ENCODE measurements at places on chromosomes 2 and 18.

- no peak for DNase-seq
Observed at GRCh38 chr2:25917832-25918231, 39.5 kb upstream of the ASXL2 start.

DNA sequence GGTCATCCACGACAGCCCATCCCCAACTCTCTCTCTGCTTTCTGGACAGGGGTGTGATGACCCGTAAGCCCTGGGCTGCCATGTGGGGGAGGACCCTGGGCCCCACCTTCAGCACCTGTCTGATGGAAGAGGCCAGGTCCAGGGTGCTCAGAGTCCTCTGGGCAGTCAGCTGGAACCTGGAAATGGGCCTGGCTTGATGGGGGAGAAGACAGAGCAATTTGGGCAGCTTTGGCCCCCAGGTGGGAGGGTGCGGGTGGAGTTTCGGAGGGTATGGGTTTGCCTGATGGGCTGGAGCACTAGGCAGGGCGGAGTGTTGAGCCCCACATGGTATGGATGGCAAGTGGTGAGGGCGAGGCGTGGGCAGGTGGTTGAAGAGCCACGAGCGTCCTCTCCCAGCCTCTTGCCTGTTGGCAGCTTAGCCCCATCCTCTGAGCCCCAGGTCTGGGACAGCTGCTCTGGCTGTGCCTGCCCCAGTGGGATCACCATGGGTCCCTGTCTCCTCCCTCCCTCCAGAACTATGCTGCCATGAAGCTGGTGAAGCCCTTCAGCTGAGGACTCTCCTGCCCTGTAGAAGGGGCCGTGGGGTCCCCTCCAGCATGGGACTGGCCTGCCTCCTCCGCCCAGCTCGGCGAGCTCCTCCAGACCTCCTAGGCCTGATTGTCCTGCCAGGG lies 232.7 kb downstream of the DYSF start:
- DNase-seq, result no peak

- no peak for DNase-seq
Observed at GRCh38 chr18:61569176-61569892, 236.1 kb downstream of the CDH20 start.

GRCh38 chr2:237198164-237198855 lies 112.6 kb downstream of the COPS8 start:
- DNase-seq, result no peak

DNA sequence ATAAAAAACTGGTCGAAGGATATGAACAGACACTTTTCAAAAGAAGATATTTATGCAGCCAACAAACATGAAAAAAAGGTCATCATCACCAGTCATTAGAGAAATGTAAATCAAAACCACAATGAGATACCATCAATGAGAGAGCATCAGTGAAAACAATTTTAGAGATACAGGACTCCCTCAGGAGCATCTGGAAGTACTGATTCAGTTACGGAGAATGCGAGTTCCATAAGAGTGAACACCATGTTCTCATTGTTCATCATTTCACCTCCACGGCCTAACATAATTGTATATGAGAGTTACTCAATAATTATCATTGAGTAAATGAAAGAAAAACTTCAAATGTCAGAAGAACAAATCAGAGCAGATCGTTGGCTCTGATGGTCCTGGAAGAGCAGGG lies 140.9 kb upstream of the TANK start:
- DNase-seq, result no peak

DNA sequence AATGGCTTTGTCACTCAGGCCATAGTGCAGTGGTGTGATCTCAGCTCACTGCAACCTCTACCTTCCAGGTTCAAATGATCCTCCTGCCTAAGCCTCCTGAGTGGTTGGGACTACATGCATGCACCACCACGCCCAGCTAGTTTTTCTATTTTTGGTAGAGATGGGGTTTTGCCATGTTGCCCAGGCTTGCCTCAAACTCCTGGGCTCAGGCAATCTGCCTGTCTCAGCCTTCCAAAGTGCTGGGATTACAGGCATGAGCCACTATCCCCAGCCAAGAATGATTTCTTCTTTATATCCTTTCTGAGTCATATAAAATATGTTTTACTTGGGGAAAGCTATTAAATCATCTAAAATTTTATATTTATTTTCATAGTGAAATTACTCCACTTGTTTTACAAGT lies 61.3 kb downstream of the CYBRD1 start:
- DNase-seq, result no peak

DNA sequence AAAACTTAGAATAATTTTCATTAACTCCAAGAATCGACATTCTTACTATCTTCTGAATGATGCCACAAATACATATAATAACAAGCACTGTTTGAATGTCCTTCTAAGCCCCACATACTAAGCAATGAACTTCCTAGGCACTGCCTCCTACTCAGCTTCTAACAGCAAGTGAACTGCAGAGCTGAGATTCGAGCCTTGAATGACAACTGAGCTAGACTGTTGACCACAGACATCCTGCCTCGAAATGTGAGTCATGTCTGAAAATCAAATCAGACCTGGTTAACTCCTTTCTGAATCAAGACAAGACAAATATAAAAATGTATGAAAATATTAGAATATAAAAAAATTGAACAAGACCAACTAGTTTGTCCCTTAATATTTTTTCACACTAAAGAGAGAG lies 108.1 kb downstream of the MYT1L start:
- DNase-seq, result no peak

GRCh38 chr2:216673021-216673420 lies 22.3 kb downstream of the IGFBP5 start:
- no peak for DNase-seq

- DNase-seq, result no peak
Observed at GRCh38 chr2:152307863-152308262, 27.1 kb upstream of the FMNL2 start.

GRCh38 chr2:231891514-231891905 lies 34.7 kb downstream of the NPPC start:
- DNase-seq, result no peak

GRCh38 chr2:48812416-48812815 lies 56.9 kb upstream of the LHCGR start:
- DNase-seq, result no peak

GRCh38 chr2:109433486-109433885 lies 180.3 kb downstream of the SEPTIN10 start:
- no peak for DNase-seq

GRCh38 chr2:11787991-11788390 lies 41.6 kb downstream of the LPIN1 start:
- no peak for DNase-seq

- no peak for DNase-seq
Observed at GRCh38 chr2:217622205-217623060, 380.4 kb downstream of the TNS1 start.

GRCh38 chr2:8998418-8999101 lies 4.9 kb downstream of the MBOAT2 start:
- DNase-seq, result no peak

Data from activated CD4-positive, CD25-positive, alpha-beta regulatory T cell treated with anti-CD3 and anti-CD28 coated beads, Interleukin-2, amount 50 U/mL, for 16 hours (primary cell).